ENCODE measurements at places on chromosomes 4 and X.

DNA sequence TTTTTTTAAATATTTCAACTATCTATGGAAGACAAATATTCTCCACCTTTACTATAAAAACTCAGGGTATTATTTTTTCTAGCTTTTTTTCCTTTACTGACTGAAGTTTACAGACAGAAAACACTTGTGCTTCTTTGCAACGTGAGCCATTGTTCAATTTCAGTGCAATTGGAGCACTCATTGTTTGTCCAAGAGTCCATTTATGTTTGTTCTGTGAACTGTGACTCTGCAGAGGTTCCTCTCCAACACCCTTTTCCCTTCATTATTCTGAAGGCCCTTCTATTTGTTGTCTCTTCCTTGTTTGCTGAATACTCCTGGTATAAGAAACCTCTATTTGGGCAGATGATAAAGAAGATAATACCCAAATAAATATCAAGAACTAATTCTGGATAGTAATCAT, 37.4 kb downstream of the DAPP1 start:
- DNase-seq = peak; percentile 5

DNA sequence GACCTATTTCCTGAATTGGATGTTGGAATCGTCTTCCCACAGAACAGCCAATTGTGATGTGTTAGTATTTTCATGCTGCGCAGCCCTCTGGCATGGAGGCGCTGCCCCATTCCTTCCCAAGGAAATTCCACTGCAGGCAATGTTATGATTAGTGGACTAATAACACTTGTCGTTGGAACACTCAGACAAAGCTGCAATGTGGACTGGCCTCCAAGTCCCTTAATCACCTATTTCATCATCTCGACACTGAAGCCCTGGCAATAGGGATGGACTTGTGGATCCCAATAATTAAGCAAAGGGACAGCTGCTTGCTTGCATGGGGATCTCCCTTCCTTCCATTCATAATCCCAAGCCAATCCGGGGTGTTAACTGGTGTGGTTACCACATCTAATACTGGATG, 78.8 kb upstream of the PLAC1 start:
- no peak for DNase-seq

DNA sequence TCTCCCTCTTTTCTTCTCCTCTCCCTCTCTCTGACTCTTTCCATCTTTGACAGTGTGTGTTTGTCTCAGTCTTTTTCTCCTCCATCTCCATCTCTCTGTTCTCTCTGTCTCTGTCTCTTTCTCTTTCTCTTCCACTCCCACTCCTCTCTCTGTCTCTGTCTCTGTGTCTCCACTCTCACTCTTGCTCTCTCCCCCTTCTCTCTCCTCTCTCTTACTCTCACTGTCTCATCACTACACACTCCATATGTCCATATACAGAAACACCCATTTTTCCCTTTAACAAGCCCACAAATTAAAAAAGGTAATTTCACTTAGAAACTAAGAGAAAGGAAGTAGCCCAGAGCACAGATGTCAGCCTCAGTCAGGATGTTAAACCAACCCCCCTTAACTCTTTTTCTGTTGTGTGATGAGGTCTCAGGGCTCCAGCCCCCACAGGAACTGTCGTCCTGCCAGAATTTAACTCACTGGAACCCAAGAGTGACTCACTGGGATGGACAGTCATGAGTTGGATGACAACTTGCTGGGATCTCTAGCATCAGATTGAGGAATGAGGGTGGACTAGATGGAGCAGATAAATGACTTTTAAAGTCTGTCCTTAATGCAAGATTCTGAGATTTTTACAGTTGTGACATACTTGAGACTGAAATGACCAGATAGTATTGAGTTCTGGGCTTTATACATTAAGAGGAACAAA, 27.5 kb downstream of the OTUD6A start:
- no peak for DNase-seq

- no peak for DNase-seq
Measured at GRCh38 chr4:186723292-186724057, at the start of gene FAT1. Gene FAT1 (minus strand): TSS chr4:186723856. CDS start chr4:186709827, 14,029 bp downstream.

DNA sequence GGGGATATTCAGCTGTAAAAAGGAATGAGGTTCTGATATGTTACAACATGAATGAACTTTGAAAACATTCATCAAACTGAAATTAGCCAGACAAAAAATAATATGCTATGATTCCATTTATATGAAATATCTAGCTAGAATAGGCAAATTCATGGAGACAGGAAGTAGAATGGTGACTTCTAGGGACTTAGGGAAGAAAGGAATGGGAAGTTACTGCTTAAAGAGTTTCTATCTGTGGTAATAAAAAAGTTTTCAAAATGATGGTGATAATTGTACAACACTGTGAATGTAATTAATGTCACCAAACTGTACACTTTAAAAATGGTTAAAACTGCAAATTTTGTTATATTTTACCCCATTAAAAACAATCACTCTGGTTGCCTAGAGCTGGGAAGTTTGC, 30.2 kb downstream of the SMIM14 start:
- DNase-seq = no peak

GRCh38 chr4:147009875-147010274, 64.2 kb upstream of the TTC29 start:
- DNase-seq = no peak

- DNase-seq = no peak
Measured at GRCh38 chrX:55524487-55524886, 34.8 kb upstream of the USP51 start.

DNA sequence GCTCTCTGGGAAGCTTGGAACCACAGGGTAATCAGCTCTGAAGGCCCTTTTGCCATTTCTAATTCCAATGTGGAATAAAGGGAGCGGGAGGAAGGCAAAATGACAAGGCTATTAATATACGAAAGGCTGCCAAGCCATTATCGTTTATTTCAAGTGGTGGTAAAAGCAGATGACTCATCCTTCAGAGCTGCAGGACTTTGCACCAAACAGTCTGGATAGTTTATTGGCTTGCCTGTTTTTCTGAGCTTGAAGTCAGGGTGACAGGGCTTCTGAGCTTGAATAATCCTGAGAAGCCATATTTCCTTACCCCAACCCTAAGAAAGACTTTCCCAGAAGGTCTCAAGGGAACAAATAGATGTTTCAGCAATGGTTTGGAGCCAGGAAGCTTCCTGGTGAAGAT, 7.7 kb upstream of the GABRE start:
- peak; percentile 10 for DNase-seq

GRCh38 chrX:51894697-51895336, 1.4 kb downstream of the MAGED1 start:
- no peak for DNase-seq

GRCh38 chrX:105781804-105782203, 40.5 kb upstream of the NRK start:
- DNase-seq = no peak

DNA sequence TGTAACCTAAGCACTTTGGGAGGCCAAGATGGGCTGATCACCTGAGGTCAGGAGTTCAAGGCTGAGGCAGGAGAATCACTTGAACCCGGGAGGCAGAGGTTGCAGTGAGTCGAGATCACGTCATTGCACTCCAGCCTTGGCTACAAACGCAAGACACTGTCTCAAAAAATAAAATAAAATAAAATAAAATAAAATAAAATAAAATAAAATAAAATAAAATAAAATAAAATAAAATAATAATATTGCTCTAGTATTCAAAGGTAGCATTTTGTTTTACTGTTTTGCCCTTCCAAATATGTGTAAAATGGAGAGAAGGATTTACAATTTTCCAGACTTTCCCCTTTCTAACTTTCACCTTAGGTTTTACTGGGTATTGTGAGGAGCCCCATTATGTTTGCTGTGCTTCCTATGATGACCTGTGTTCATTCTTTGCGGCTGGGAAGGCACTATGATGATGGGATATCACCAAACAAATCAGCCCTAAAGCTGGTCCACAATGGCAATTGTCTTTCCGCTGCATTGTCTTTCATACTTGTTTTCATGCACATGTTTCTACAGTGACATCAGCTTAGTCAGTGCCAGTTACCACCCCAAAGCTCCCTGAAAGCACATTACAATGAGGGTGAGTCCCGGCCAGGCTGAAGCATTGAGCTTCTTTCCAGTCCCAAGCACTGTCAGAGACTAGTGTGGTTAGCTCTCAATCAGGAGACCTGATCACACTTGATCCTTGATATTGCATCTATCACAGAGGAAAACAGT, 50.8 kb downstream of the DTHD1 start:
- no peak for DNase-seq

DNA sequence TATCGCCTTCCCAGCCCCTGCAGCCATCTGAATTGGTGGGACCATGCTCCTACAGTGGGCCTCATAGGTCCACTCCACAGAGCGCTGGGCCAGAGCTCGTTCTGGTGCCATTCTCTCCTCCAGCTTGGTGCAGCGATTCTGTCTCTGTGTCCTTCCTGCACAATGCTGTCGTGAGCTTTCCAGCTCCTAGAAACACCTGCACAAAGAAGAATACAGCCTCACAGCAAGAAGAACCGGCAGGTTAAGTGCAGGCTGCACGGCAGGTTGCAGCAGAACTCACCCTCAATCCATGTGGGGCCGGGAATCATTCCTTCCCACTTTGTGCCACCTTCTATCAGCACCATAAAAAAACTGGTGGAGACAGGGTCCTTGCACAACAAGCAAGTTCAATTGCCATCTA, 101.2 kb upstream of the ENPP6 start:
- DNase-seq = no peak

GRCh38 chr4:4677556-4678522, 136.0 kb upstream of the STX18 start:
- DNase-seq = no peak

Data from SHP77 treated with DMSO at 0.1 percent for 48 hours (cell line).